ENCODE measurements at places on chromosomes 13 and 19. TPM values are rescaled to one million over a fixed set of nuclear protein-coding genes. Genes with fewer than 3 reads are reported as not detected.

The RDH8 gene
- not detected for total RNA-seq

The TMC4 gene
- total RNA-seq: 1.6 TPM

The NPHS1 gene
- not detected for total RNA-seq

- no peak for DNase-seq
Measured at GRCh38 chr13:106186366-106187030, 349.0 kb downstream of the EFNB2 start.

DNA sequence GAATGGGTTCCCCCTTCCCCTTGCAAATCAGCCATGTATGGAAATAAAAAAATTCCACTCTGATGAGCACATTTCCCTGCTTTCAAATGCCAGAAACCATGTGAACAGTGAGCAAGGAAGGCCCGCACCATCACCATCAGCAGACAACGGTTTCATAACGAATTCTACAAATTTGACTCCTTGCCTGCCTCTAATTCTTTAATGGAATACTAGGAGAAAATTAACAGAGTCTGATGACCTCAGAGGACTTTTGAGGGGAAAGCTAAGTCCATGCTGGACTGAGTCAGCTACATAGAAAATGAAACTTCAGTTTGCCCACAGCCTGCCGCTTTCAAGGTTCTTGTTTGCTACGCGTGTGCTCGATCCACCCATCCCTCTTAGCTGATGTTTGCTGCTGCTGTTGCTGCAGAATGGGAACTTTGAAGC lies 46.7 kb upstream of the KL start:
- DNase-seq: no peak

- DNase-seq: no peak
Measured at GRCh38 chr19:10036601-10037071, 23.4 kb downstream of the RDH8 start.

GRCh38 chr13:101140087-101140770 lies 276.1 kb downstream of the NALCN start:
- no peak for DNase-seq

GRCh38 chr13:67464154-67464553 lies 234.0 kb upstream of the PCDH9 start:
- DNase-seq: no peak

GRCh38 chr13:97515643-97516042 lies 81.7 kb downstream of the RAP2A start:
- no peak for DNase-seq

DNA sequence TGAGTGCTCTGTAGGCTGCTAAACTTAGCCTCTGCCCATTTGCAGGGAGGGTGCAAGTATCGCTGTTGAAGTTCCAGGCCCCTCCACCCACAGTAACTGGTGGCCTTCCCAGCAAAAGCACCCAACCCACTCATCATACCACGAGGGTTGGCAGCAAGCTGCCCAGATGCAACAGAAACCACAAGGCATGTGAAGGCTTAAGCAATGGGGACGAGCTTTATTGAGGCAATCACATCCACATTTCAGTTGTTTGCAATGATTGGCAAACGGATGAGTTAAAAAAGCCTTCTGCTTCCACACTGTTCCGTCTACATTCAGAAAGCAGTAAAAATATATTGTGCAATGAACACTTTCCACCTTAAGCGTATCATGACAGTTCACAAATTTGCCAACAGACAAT lies 10.3 kb downstream of the GJB6 start:
- DNase-seq: no peak

DNA sequence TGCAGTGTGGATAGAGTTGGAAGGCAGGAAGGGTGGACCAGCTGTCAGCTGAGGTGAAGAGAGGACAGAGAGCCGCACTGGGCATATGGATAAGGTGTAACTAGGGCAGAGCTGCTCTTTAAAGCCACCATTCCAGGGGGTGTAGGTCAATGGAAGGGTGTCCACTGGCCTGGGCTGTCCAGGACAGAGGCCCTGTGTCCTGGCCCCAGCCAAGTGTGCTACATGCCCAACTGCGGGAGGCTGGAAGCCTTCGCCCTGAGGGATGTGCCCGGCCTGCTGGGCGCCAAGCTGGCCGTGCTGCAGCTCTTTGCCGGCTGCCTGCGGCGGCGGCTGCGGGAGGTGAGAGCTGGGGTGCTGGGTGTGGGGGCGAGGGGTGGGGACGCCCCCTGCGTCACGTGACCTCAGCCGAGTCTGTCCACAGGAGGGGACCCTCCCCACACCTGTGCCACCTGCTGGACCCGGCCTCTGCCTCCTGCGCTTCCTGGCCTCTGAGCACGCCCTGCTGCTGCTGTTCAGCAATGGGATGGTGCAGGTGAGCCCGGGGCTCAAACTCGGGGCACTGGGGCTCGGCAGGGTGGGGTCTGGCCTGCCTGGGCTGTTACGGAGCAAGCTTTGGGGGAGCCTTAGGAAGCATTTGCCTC lies 9.8 kb downstream of the PLK5 start:
- DNase-seq: no peak

- DNase-seq: no peak
Measured at GRCh38 chr19:15466851-15467733, 2.7 kb upstream of the RASAL3 start.

GRCh38 chr13:36813225-36813624 lies 5.8 kb upstream of the RFXAP start:
- DNase-seq: no peak

GRCh38 chr13:28568286-28568685 lies 73.4 kb upstream of the FLT1 start:
- no peak for DNase-seq
